Suprapubic skin (tissue), 4 donors: ENCODE measurements at places on chromosomes 5 and 9. TPM values are rescaled to one million over a fixed set of nuclear protein-coding genes. Genes with fewer than 3 reads are reported as not detected.

- H3K4me3 ChIP-seq = peak overlapping the region; percentile 59
- DNase-seq = peak; percentile 88
- no peaks in the 10 kb centered on the region for H3K27me3 ChIP-seq
- peaks cover 44% of the 10 kb centered on the region for H3K4me1 ChIP-seq
- no peaks in the 10 kb centered on the region for H3K36me3 ChIP-seq
- H3K27ac ChIP-seq = no peak overlapping the region
Observed at GRCh38 chr9:34380511-34381315, 4.0 kb upstream of the MYORG start.

Gene OR1J2
- not detected for total RNA-seq

DNA sequence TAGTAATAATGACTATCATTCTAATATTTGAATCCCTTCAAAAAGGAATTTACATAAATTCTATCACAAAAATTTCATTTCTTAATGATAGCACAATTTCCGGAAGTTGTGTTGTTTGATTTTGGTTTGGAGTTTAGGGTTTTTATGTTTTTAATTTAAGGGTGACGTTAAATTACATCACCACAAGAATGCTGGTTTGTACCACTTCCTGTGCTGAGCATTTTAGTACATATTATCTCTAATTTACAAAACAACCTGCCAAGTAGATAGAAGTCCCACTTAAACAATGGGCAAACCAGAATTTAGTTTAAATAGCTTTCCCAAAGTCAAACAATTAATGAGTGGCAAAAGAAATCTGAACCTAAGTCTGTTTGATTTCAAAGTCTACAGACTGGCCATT, 63.4 kb downstream of the DENND1A start:
- no peak overlapping the region for H3K27ac ChIP-seq
- DNase-seq = no peak
- H3K4me3 ChIP-seq = no peak overlapping the region
- H3K4me1 ChIP-seq = peaks cover 10% of the 10 kb centered on the region
- H3K36me3 ChIP-seq = no peaks in the 10 kb centered on the region
- no peaks in the 10 kb centered on the region for H3K27me3 ChIP-seq

Gene ADAMTS12
- total RNA-seq = 1.3 TPM

GRCh38 chr9:135220601-135221575, 133.4 kb downstream of the OLFM1 start:
- no peak overlapping the region for H3K4me3 ChIP-seq

- no peaks in the 10 kb centered on the region for H3K27me3 ChIP-seq
- H3K4me1 ChIP-seq = no peaks in the 10 kb centered on the region
- H3K36me3 ChIP-seq = no peaks in the 10 kb centered on the region
- H3K27ac ChIP-seq = no peak overlapping the region
- no peak for DNase-seq
Observed at GRCh38 chr5:108703313-108703712, 44.4 kb upstream of the FER start.

Gene AJM1
- 1.6 TPM for total RNA-seq

GRCh38 chr5:178532666-178533065, 57.5 kb downstream of the COL23A1 start:
- no peak for DNase-seq
- H3K27me3 ChIP-seq = no peaks in the 10 kb centered on the region
- H3K4me3 ChIP-seq = no peak overlapping the region
- H3K4me1 ChIP-seq = peaks cover 10% of the 10 kb centered on the region

Gene PDE6A
- total RNA-seq = 1.4 TPM

- H3K27me3 ChIP-seq = peaks cover 12% of the 10 kb centered on the region
- no peak for DNase-seq
- no peaks in the 10 kb centered on the region for H3K4me1 ChIP-seq
- H3K4me3 ChIP-seq = no peak overlapping the region
- H3K36me3 ChIP-seq = no peaks in the 10 kb centered on the region
- H3K27ac ChIP-seq = no peak overlapping the region
Observed at GRCh38 chr5:17401470-17402288, 96.4 kb upstream of the TAF11L2 start.

GRCh38 chr5:178083922-178084321, 29.4 kb upstream of the N4BP3 start:
- no peak overlapping the region for H3K27ac ChIP-seq
- no peaks in the 10 kb centered on the region for H3K4me1 ChIP-seq
- no peaks in the 10 kb centered on the region for H3K36me3 ChIP-seq
- no peak overlapping the region for H3K4me3 ChIP-seq

- H3K4me3 ChIP-seq = no peak overlapping the region
- no peaks in the 10 kb centered on the region for H3K36me3 ChIP-seq
- no peak overlapping the region for H3K27ac ChIP-seq
- DNase-seq = no peak
- H3K4me1 ChIP-seq = peaks cover 2% of the 10 kb centered on the region
- H3K27me3 ChIP-seq = no peaks in the 10 kb centered on the region
Observed at GRCh38 chr5:148205044-148205806, 2.4 kb downstream of the SPINK6 start.

Gene SPOCK1
- total RNA-seq = 6.1 TPM
